Ovary (tissue), 10 donors: ENCODE measurements at places on chromosomes 3 and 15. TPM values are rescaled to one million over a fixed set of nuclear protein-coding genes. Genes with fewer than 3 reads are reported as not detected.

The NPAP1 gene
- total RNA-seq: 0.45 TPM

The SNX22 gene
- 0.15 TPM for total RNA-seq

The COL6A5 gene
- not detected for total RNA-seq

The DNASE1L3 gene
- 1.8 TPM for total RNA-seq

The C3orf62 gene
- 7.6 TPM for total RNA-seq

The CORO2B gene
- 23.5 TPM for total RNA-seq

The GOLGA8H gene
- 1.3 TPM for total RNA-seq

The CP gene
- total RNA-seq: 90.3 TPM

The IL20RB gene
- 0.43 TPM for total RNA-seq

The HAPLN3 gene
- 8.4 TPM for total RNA-seq

The AGTR1 gene
- 8.7 TPM for total RNA-seq

The CNBP gene
- total RNA-seq: 530 TPM

The ABHD6 gene
- total RNA-seq: 8.2 TPM

The DALRD3 gene
- total RNA-seq: 23.9 TPM

The ACKR2 gene
- total RNA-seq: 3.1 TPM

The C3orf33 gene
- 6.9 TPM for total RNA-seq

The CHST13 gene
- total RNA-seq: not detected

The ZIC1 gene
- not detected for total RNA-seq

The MCF2L2 gene
- 0.61 TPM for total RNA-seq

The SLC25A20 gene
- total RNA-seq: 6.8 TPM

The FGF7 gene
- 55.9 TPM for total RNA-seq

The ACAD9 gene
- 32.7 TPM for total RNA-seq

The SLC4A7 gene
- 26.6 TPM for total RNA-seq

The SLC9C1 gene
- total RNA-seq: 0.35 TPM

The CTXND1 gene
- 0.10 TPM for total RNA-seq

The B2M gene
- total RNA-seq: 1,148 TPM

The TTLL13 gene
- total RNA-seq: not detected

The PRR20G gene
- total RNA-seq: not detected

The TM4SF1 gene
- total RNA-seq: 46.1 TPM

The GABPB1 gene
- total RNA-seq: 13.9 TPM

The GOLGA6A gene
- total RNA-seq: not detected

The KNG1 gene
- 0.52 TPM for total RNA-seq

The LSM3 gene
- total RNA-seq: 7.9 TPM

The TNFSF10 gene
- 12.7 TPM for total RNA-seq

The NR1I2 gene
- 0.62 TPM for total RNA-seq

The ASB14 gene
- not detected for total RNA-seq

The C3orf52 gene
- 0.48 TPM for total RNA-seq

The SLC25A26 gene
- 22.4 TPM for total RNA-seq

The CADPS gene
- 6.8 TPM for total RNA-seq

The C15orf62 gene
- 0.83 TPM for total RNA-seq

The GPR160 gene
- total RNA-seq: 6.1 TPM

The FAM3D gene
- not detected for total RNA-seq

The CHST14 gene
- total RNA-seq: 8.2 TPM
